Neural crest cell (in vitro differentiated cells): ENCODE measurements at places on chromosomes 12 and 14. TPM values are rescaled to one million over a fixed set of nuclear protein-coding genes. Genes with fewer than 3 reads are reported as not detected.
A peak's percentile ranks its signal among the peaks of the same experiment; 100 is the strongest.

Gene CLMN
- 7.7 and 8.9 TPM in 2 replicates for total RNA-seq

Gene RASAL1
- total RNA-seq: not detected in 2 replicates

Gene ARHGDIB
- total RNA-seq: 1.2 and 1.5 TPM in 2 replicates

Gene POTEM
- not detected in 2 replicates for total RNA-seq

Gene RPGRIP1
- not detected in 2 replicates for total RNA-seq

GRCh38 chr14:29348504-29348903 is 579.1 kb downstream of the PRKD1 start:
- DNase-seq: no peak

GRCh38 chr12:22334410-22335100 is at the start of gene ST8SIA1:
Gene ST8SIA1 (minus strand): TSS chr12:22334707. CDS start chr12:22334232, 475 bp downstream.
- DNase-seq: peak; percentile 57

GRCh38 chr12:45435945-45436710 is 220.2 kb downstream of the ANO6 start:
- no peak for DNase-seq

- no peak for DNase-seq
These were observed 133.4 kb downstream of the KICS2 start for GRCh38 chr12:64088431-64089349.

- no peak for DNase-seq
These were observed 198.5 kb downstream of the PTPRO start for GRCh38 chr12:15520844-15521243.

DNA sequence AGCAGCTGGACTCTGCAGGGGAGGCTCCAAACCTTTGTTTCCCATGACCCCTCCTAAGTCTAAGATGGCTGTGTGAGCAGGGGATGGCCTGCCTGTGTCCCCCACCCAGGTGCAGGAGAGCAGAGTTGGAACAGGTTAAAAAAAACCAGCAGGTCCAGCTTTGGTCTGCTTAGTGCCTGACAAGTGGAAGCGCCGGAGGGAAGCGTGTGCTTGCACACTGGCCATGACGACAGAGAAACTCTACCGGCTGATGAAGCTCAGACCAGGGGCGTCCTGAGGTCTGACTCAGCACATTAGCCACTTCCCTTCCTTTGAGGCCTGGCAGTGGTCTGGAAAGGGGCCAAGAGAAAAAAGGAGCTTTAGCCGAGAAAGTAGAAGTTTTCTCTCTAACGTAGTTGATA is 280.1 kb downstream of the VRK1 start:
- DNase-seq: no peak

DNA sequence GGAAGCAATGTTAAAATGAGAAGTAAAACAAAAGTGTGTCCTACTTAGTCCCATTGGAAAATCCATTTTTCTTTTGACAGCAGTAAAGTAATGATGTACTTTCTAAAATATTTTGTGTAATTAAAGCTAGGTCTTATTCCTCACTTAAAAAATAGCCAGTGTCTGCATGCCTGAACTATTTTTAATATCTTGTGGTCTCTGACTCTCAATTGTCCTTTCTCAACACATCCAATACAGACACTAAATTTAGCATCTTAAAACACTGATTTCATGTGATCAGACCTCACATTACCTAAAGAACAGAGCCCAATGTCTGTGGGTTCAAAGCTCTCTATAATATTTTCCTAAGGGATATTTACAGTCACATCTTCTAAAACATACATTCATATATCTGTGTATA is 108.0 kb downstream of the DERA start:
- no peak for DNase-seq

GRCh38 chr14:101230851-101231550 is 327.5 kb upstream of the RTL1 start:
- DNase-seq: no peak

GRCh38 chr14:66315548-66315947 is 170.6 kb upstream of the CCDC196 start:
- DNase-seq: no peak

DNA sequence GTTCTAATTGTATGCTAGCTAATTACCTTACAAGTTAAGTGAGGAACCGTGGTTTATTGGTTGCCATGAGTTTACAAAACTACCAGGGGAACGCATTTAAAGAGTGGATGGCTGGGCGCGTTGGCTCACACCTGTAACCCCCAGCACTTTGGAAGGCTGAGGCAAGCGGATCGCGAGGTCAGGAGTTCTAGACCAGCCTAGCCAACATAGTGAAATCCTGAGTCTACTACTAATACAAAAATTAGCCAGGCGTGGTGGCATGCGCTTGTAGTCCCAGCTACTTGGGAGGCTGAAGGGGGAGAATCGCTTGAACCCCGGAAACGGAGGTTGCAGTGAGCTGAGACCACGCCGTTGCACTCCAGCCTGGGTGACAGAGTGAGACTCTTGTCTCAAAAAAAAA is 2.2 kb downstream of the EIF5 start:
- no peak for DNase-seq

DNA sequence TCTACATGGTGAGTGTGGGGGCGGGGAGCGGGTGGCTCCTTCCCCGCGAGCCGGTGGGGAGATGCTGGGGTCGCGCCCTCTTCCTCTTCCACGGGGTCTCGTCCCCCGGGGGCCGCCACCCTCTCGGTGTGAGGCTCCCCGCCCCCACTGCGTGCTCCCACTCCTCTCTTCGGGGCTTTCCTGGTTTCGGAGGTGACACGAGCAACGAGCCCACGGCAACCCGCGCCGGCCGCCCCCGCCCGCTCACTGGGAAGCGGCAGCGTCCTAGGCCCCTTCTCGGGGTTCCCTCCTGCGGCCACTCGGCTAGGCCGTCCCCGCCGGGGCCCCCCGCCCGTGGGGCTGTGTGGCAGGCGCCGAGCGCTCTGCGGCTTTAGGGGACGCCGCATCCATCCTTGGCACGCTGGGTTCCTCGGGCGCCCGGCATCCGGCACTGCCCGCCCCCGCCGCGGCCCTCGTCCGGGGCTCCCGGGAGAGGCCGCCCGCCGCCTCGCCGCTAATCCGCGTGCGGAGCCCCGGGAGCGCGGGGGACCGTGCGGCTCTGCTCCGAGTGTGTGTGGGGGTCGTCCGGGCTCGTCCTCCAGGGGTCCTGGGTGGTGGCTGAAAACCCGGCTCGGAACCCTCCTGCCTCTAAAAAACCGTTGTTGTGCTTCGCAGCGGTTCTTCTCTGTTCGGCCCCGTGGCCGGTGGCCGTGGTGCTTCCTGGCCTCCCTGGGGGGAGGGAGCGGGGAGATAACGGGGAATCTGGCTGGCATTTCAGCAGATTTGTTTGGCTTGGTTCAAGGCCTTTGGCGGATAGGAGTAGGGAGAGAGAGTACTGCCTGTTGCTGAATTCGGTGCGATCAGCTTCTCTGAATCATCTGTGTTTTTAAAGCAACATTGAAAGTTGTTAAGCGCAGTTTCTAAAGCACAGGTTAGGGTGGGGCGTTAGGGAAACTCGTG is 1.0 kb downstream of the PCNX1 start:
- peak; percentile 39 for DNase-seq

- DNase-seq: no peak
These were observed 25.8 kb downstream of the RESF1 start for GRCh38 chr12:31984806-31985591.

DNA sequence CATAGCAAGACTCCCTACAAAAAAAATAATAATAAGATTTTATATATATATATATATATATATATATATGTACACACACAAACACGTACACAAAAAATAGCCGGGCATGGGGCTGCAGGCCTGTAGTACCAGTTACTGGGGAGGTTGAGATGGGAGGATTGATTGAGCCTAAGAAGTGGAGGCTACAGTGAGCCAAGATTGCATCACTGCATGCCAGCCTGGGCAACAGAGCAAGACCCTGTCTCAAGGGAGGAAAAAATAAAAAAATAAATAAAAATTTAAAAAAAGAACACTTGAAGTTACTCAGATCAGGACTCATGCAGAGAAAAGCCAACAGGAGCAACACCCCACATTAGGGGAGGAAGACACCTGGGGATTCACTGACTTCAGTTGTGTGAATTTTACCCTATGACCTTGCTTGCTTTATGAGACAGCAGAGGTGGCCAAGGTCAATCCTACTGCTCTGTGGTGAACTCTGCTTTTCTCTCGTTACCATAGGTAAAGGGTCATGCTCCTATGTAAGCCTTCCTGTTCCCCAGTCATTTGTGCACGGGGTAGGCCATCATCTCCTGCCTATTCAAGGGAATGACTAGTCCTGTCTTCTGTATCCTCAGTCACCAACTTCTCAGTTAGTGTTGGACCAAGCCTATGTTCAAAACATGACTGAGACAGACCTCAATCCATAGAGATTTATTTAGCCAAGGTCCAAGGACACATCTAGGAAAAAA is 1119.8 kb upstream of the TMEM132C start:
- no peak for DNase-seq
